ENCODE measurements at places on chromosomes 13 and 19. TPM values are rescaled to one million over a fixed set of nuclear protein-coding genes. Genes with fewer than 3 reads are reported as not detected.

The METTL21C gene
- total RNA-seq: 0.25 TPM

GRCh38 chr19:4709440-4710280 is 14.0 kb downstream of the DPP9 start:
- H3K36me3 ChIP-seq: no peaks in the 10 kb centered on the region
- H3K4me3 ChIP-seq: no peak overlapping the region
- H3K27me3 ChIP-seq: no peaks in the 10 kb centered on the region
- no peak overlapping the region for H3K27ac ChIP-seq

The FOXA3 gene
- total RNA-seq: 1.5 TPM

The HIPK4 gene
- total RNA-seq: 13.7 TPM

- no peak for DNase-seq
- H3K27ac ChIP-seq: no peak overlapping the region
These were observed 6.7 kb downstream of the RNU6-9 start for GRCh38 chr19:900043-900301.

The PSG5 gene
- total RNA-seq: not detected

GRCh38 chr13:107824635-107825034 is 390.7 kb downstream of the LIG4 start:
- H3K27me3 ChIP-seq: no peaks in the 10 kb centered on the region
- H3K4me3 ChIP-seq: no peak overlapping the region
- no peaks in the 10 kb centered on the region for H3K4me1 ChIP-seq
- H3K36me3 ChIP-seq: no peaks in the 10 kb centered on the region
- DNase-seq: no peak
- H3K27ac ChIP-seq: no peak overlapping the region

The KLK2 gene
- 38.3 TPM for total RNA-seq

The SERPINE3 gene
- total RNA-seq: not detected

DNA sequence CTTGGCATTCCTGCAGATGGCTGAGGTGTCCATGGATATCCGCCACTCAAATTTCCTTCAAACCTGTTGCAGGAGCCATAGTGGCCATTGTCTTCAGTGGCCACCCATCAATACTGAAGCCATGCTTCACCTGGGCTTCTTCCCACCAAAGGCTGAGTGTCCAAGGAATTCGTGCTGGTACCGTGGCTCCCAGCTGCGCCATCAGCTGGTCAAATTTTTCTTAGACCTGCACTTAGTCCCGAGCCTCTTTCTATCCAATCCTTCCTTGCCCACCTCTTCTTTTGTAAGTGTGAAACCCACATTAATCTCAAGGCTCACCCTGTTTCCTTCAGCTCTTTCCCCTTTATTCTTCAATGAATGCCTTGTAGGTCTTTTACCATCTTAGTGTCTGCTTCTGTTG is 152.1 kb downstream of the PCDH9 start:
- no peak for DNase-seq
- no peak overlapping the region for H3K4me3 ChIP-seq
- no peak overlapping the region for H3K27ac ChIP-seq

- no peaks in the 10 kb centered on the region for H3K36me3 ChIP-seq
- H3K27ac ChIP-seq: no peak overlapping the region
- no peak for DNase-seq
- no peaks in the 10 kb centered on the region for H3K27me3 ChIP-seq
- H3K4me1 ChIP-seq: no peaks in the 10 kb centered on the region
These were observed 17.7 kb upstream of the OVOL3 start for GRCh38 chr19:36093146-36093662.

GRCh38 chr19:19218911-19219310 is 7.2 kb downstream of the NCAN start:
- no peaks in the 10 kb centered on the region for H3K27me3 ChIP-seq
- DNase-seq: no peak
- no peaks in the 10 kb centered on the region for H3K36me3 ChIP-seq
- H3K27ac ChIP-seq: no peak overlapping the region
- no peak overlapping the region for H3K4me3 ChIP-seq
- no peaks in the 10 kb centered on the region for H3K4me1 ChIP-seq

GRCh38 chr19:47679922-47680857 is 33.0 kb upstream of the EHD2 start:
- DNase-seq: no peak
- peak overlapping the region; percentile 6 for H3K4me3 ChIP-seq
- H3K27me3 ChIP-seq: no peaks in the 10 kb centered on the region
- H3K4me1 ChIP-seq: no peaks in the 10 kb centered on the region
- no peak overlapping the region for H3K27ac ChIP-seq

GRCh38 chr19:12985049-12985776 is 10.1 kb upstream of the NFIX start:
- H3K36me3 ChIP-seq: no peaks in the 10 kb centered on the region
- H3K27me3 ChIP-seq: no peaks in the 10 kb centered on the region
- no peak overlapping the region for H3K27ac ChIP-seq
- H3K4me3 ChIP-seq: no peak overlapping the region
- DNase-seq: peak; percentile 65

DNA sequence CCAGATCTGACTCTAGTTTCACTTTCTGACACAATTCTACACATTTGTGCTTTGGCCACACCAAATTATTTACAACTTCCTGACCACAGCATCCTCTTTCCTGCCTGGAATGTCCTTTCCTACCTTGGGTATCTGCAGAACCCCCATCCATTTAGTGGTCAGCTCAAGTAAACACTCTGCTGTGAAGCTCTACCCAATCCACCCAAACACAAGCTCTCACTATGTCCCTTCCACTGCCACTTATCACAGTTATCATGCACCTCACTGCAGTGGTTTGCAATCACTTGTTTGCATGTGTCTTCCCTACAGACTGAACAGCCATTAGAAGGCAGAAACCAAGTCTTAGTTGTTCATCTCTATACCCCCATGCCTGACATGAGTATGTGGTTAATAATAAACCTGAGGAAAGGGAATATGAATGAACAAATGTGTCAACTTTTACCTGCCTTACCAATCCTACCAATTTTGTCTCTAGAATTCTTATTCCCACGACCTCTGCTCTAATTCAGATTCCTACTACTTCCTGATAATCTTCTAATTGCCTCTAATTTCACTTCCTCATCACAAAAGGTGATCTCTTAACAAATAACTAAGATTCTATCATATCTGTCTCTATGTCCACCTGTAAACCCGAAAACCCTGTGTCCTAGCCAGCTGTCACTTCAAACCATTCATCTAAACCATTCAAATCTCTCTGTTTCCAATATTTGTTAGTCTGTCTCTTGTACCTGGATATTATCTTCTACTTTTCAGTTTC is 25.1 kb downstream of the LNX2 start:
- DNase-seq: no peak
- H3K4me3 ChIP-seq: no peak overlapping the region
- H3K27me3 ChIP-seq: no peaks in the 10 kb centered on the region
- H3K4me1 ChIP-seq: peaks cover 23% of the 10 kb centered on the region

DNA sequence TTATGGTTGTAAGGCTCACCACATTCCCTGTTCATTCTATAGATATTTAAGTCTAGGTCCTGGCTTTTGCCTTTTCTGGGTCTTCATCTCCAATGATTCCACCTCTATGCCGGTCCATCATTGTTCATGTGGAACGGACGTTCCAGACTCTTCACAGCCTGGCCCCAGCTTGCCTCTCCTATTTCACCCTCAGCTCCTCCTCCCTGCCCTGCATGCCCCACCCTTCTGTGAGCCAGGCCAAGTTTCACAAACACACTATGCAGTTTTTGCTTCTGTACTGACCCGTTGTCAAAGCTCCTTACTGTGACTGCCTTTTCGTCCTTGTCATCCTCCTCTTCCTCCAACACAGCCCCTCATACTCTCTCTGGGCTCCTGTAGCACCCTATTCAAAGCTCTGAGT is 31.3 kb downstream of the TEX26 start:
- H3K4me1 ChIP-seq: no peaks in the 10 kb centered on the region
- no peak overlapping the region for H3K4me3 ChIP-seq
- no peaks in the 10 kb centered on the region for H3K36me3 ChIP-seq
- no peaks in the 10 kb centered on the region for H3K27me3 ChIP-seq
- no peak overlapping the region for H3K27ac ChIP-seq

The PPP1R37 gene
- 83.0 TPM for total RNA-seq

DNA sequence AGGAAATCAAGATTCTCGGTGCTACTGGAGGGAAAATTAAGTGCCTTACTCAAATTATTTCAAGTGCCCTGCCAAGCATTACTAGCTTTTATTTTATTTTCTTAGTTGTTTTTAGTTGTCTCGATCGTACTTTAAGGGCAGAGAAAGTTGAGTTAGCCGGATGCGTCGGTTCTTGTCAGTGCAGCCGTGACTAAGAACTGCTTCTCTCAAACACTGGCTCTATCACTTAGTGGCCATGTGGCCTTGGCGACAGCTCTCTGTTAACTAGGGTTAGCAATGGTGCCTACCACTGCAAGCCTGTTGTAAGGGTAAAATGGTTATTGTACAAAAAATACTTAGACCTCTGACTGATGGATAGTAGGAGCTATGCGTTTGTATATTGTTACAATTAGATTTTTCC is 227.8 kb downstream of the KATNAL1 start:
- H3K4me3 ChIP-seq: no peak overlapping the region
- DNase-seq: no peak
- H3K4me1 ChIP-seq: no peaks in the 10 kb centered on the region
- H3K27ac ChIP-seq: no peak overlapping the region
- no peaks in the 10 kb centered on the region for H3K27me3 ChIP-seq

DNA sequence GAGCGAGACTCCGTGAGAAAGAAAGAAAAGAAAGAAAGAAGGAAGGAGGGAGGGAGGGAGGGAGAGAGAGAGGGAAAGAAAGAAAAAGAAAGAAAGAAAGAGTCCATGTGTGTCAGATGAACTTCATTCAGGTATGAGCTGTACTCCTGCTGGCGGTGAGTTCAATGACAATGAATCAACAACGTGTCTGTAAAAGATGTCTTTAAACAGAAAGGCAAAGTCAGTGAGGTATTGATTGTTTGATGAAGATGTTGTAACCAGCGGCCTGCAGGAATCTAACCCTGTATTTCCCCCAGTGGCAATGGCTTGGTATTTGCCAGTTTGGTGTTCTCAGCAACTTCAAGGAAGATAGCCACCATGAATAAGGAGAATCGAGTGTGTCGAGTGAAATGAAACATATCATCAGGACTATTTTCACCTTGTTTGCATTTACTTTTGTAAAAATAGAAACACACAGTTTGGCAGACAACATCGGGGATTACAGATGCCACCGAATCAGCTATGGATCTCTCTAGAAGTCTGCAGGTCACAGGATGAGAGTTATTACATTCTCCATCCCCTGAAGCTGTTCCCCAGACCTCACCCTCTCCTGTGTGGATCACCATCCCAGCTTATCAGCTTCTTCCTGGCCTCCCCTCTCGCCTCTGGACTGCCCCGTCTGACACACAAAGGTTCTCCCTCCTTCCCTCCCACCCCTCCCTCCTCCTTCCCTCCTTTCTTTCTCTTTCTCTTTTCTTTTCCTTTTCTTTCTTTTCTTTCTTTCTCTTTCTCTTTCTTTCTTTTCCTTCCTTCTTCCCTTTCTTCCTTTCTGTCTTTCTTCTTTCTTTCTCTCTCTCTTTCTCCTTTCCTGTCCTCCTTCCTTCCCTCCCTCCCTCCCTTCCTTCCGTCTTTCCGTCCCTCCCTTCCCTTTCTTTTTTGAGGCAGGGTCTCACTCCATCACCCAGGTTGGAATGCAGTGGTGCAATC is 8.2 kb upstream of the SBK3 start:
- DNase-seq: no peak
- H3K4me1 ChIP-seq: no peaks in the 10 kb centered on the region
- H3K36me3 ChIP-seq: no peaks in the 10 kb centered on the region

The OR4F17 gene
- total RNA-seq: not detected

DNA sequence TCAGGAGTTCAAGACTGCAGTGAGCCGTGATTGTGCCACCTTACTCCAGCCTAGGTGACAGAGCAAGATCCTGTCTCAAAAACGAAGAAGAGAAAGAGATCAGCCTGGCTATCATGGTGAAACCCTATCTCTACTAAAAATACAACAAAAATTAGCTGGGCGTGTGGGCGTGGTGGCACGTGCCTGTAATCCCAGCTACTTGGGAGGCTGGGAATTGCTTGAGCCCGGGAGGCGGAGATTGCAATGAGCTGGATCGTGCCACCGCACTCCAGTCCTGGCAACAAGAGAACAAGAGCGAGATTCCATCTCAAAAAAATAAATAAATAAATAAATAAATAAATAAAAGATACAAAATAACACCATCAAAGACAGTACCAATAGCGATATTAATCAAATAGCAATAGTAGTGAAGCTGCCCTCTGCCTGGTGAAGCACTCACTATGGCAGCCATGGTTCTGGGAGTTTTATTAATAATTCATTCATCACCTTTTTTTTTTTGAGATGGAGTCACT is 53.9 kb downstream of the NFIC start:
- H3K27ac ChIP-seq: no peak overlapping the region
- no peak for DNase-seq
- H3K4me3 ChIP-seq: no peak overlapping the region
- no peaks in the 10 kb centered on the region for H3K36me3 ChIP-seq
